Brain (organoid and tissue), 16 donors: ENCODE measurements at places on chromosomes 4 and X. TPM values are rescaled to one million over a fixed set of nuclear protein-coding genes. Genes with fewer than 3 reads are reported as not detected.

The SHROOM3 gene
- polyA plus RNA-seq = 30.9 TPM

The PPID gene
- 20.7 TPM for polyA plus RNA-seq

The BEX1 gene
- 395 TPM for polyA plus RNA-seq

The NPNT gene
- 5.9 TPM for polyA plus RNA-seq

- no peak for DNase-seq
Observed at GRCh38 chr4:169416461-169416860, 145.7 kb upstream of the SH3RF1 start.

GRCh38 chrX:80808881-80809411 is 731 bp downstream of the BRWD3 start:
- DNase-seq = peak; percentile 20

DNA sequence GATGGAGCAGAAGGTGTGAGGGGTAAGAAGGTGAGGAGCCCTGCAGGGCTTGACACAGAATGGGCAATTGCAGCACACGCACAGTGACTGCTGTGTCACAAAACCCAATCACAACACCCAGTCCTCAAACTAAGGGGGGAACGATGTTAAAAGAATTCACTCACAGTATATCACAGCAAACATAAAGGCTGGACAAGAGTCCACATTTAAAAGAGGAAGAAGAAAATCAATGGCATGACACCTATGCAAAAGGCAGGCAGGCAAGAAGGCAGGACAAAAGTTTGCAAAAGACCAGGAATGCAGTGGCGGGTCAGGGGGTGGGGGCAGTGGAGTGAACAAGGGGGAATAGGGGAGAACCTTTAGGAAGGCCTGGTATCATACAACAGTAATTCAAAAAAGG is 77.7 kb downstream of the CDS1 start:
- DNase-seq = no peak

- no peak for DNase-seq
Observed at GRCh38 chrX:110287605-110288004, 30.3 kb downstream of the AMMECR1 start.

- DNase-seq = peak; percentile 56
Observed at GRCh38 chr4:8427761-8428287, 12.7 kb downstream of the ACOX3 start.

GRCh38 chr4:1356181-1356998 is 9.4 kb downstream of the UVSSA start:
- peak; percentile 73 for DNase-seq
